ENCODE measurements at places on chromosomes 5 and 9.

GRCh38 chr9:3768712-3769457 is 243.1 kb upstream of the RFX3 start:
- no peak for DNase-seq

DNA sequence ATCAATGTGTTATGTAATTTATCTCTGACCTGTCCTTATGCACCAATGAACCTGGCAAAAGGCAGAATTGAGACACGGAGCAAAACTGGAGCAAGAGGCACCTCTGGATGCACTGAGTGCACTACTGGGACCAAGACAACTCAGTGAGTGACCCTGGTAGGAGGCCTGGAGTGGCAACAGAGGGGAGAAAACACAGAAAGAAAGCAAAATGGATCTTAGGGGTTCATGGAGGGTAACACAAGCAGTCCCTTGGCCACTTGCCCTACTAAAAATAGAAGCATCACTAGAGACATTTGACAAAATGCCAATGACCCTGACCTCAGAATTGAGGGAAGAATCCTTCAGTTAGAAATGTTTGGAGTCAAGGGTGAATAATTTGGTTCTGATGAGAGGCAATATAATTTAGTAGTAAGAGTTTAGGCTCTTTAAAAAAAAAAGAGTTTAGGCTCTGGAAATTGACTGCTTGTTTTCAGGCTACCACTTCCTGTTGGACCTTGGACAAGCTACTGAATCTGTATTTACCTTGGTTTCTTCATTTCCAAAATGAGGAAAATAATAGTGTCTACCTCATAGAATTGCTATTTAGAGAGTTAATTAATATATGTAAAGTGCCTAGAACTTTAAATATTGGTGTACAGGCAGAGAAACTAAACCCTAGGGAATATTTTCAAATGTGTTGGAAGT is 234.9 kb upstream of the TARS1 start:
- no peak for DNase-seq

GRCh38 chr5:1319436-1320256 is 24.8 kb upstream of the TERT start:
- no peak for DNase-seq

- DNase-seq = no peak
Observed at GRCh38 chr5:42749020-42749419, 7.6 kb upstream of the CCDC152 start.

- no peak for DNase-seq
Observed at GRCh38 chr9:127214421-127215267, 49.9 kb upstream of the GARNL3 start.

GRCh38 chr9:7172154-7173115 is 414.7 kb downstream of the KDM4C start:
- no peak for DNase-seq

GRCh38 chr5:135930949-135931295 is 23.9 kb downstream of the LECT2 start:
- no peak for DNase-seq

DNA sequence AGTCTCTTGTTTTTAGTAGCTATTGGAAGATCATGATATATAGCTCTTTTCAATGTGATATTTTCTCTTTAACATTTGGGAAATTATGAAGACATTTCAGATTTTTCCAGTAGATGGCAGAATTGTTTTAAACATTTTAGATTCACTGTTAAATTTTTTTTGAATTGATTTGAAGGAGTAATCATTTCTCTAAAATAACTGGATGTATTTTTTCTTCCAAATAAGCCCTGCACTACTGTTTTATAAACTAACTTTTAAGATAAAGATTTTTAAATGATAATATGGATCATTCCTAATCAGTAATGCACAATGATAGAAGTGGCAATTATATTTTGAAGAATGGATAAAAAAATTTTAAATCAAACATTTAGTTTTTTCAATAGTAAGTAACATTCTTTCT is 14.2 kb downstream of the NDUFAF2 start:
- no peak for DNase-seq

- DNase-seq = no peak
Observed at GRCh38 chr5:161411156-161411555, 135.4 kb downstream of the GABRB2 start.

- no peak for DNase-seq
Observed at GRCh38 chr5:79053321-79053720, 16.2 kb downstream of the DMGDH start.

DNA sequence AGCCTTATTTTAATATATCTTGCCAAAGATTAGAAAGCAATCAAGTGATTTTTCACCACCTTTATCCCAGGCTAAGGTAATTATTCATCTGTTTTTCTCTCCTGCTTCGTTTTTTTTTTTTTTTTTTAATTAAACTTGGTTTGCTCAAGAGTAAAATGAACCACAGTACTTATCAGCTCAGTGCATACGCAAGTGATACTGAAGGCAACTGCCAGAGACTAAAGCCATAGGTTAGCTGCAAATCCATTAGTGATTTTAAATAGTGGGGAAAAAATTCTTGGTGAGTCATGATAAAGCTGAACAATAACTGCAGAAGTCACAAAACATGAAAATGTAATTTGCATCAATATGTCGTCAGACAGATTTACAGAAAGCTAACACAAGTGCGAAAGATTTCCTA is 829.1 kb downstream of the PTPRD start:
- DNase-seq = no peak

GRCh38 chr9:82108941-82109340 is 120.4 kb downstream of the SPATA31D1 start:
- DNase-seq = no peak

DNA sequence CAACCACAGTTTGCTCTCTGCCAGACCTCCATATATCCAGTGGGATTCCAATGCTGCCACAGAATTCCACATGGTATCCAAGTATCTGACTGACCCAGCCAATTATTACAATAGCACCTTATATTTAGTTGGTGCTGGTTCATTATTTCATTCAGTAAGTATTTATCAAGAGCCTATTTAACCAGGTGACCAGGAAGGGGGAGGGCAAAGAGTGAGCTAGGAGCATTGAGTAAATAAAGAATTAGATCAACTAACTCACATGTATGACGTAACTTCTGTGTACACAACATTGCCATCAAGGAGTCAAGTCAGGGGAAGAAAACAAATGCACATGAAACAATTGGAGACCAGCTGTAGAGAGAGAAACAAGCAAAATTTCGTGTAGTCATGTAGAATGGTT is 207.1 kb upstream of the PAPPA start:
- no peak for DNase-seq

- no peak for DNase-seq
Observed at GRCh38 chr9:132163876-132164603, 2.2 kb downstream of the NTNG2 start.

GRCh38 chr5:18992264-18992663 is 995.7 kb downstream of the CDH18 start:
- no peak for DNase-seq

All from stimulated activated CD8-positive, alpha-beta memory T cell treated with anti-CD3 and anti-CD28 coated beads, Interleukin-15, amount 100 ng/mL, for 24 hours (primary cell).